MV-4-11 (cell line): ENCODE measurements at places on chromosomes 6 and 20.

GRCh38 chr6:168658059-168658458 is 217.1 kb downstream of the SMOC2 start:
- DNase-seq = no peak

GRCh38 chr6:161161889-161162624 is 111.8 kb downstream of the AGPAT4 start:
- DNase-seq = no peak

- DNase-seq = no peak
Observed at GRCh38 chr6:87873556-87873955, 171.5 kb upstream of the AKIRIN2 start.

DNA sequence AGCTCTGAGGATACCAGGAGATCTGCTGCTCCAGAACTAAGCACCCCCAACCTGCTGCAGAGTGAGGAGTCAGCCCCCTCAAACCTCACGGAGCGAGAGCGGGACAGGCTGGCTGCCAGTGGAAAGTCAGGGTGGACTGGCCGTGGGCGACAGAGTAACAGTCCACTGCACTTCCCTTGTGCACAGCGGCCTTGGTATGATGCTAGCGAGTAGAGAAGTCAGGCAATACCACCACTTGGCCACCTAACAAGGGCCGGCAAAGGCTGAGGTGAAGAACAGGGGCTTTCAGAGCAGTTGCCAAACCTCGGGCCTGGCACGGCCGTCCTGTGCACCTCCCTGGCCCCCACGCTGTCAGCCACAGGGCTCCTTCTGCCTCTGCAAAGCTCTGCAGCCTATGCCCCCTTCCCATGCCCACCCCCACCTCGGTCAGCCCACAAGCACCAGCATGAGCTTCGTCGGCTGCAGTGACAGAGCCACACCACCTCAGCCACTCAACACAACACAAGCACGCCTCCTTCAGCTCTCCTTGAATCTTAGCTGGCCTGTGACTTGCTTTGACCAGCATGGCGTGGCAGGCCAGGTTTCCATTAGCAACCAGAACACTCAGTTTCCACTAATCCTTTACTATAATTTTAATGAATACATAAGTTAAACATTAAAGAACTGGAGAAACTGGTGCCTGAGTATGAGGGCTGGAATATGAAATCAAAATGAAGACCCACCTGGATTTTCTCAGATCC is 127.6 kb upstream of the SNX9 start:
- DNase-seq = no peak

DNA sequence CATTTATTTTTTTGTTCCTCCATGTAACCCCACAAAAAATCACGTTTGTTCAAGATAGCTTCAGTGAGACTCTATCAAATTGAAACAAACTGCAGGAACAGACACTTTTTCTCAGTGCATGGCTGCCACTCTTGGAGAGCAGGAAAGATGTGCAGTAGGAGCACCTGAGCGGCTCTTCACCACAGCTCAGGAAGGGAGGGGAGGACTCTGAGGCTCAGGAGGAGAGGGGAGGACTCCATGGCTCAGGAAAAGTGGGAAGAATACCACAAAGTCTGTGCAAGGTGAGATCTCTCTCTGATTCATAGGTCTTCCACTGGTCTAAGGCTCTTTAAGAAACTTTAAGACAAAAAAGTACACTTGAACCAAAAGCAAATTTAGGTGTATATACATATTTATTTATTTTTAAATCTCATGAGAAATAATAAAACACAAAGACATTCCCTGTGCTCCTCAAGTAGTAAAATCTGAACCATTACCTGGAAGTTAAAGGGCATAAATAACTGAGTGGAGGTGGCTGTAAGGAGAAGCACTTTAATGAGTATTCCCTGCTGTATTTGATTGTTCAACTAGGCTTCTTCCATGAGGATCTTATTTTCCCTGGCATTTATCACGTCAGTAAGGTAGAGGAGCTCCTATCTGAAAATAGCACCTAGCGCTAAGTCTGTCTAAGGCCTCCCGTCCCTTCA is 69.2 kb upstream of the CCN6 start:
- no peak for DNase-seq

- no peak for DNase-seq
Observed at GRCh38 chr6:31187780-31188194, 17.3 kb upstream of the POU5F1 start.

- DNase-seq = no peak
Observed at GRCh38 chr6:36636687-36637418, 41.7 kb upstream of the CDKN1A start.

- no peak for DNase-seq
Observed at GRCh38 chr20:10741060-10741459, 67.3 kb upstream of the JAG1 start.

DNA sequence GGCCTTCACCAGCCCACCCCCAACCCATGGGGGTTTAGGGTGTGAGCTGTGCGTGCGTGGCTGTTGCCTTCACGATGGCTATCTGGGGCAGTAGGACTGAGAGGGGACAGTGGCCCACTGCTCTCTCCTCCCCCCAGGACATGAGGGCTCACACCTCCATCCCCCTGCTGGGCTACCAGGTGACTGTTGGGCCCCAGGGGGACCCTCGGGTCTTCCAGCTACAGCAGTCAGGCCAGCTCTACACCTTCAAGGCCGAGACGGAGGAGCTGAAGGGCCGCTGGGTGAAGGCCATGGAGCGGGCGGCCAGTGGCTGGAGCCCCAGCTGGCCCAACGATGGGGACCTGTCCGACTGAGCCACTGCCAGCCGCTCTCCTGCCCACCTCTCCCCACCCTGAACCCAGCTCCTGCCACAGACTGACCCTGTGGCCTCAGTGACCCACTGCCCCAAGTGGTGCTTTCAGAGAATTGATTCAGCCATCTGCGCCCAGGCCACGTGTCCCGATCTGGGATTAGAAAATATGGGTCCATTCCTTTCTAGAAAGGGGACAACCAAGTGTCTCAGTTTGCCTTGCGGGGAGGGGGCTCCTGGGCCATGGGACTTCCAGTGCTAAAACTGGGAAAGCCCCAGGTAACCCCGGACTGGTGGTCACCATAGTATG is 22.5 kb downstream of the FGD2 start:
- no peak for DNase-seq

DNA sequence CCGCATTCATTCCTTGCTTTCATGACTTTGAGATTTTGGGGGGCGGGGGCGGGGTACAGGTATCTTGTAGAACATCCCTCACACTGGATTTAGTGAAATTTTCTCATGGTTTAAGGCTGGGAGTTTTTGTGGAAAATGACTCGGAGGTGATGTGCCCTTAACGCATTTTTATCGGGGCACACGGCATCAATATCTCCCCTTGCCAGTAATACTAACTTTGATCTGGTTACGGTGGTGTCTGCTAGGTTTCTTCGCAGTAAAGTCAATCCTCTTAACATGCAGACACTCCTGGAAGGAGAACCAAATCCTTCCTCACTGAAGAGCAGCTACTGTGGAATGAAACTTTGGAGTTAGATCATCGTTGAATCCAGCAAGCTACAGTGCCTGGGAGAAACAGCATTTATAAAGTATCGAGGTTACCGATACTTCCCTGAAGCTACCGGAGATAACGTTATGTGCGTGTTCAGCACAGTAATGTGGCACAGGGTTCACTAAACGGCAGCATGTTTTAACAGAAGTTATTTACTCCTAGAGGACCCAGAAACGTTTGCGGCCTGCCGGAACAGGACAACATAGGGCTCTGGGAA is 1.2 kb upstream of the DYNLRB1 start:
- no peak for DNase-seq

- no peak for DNase-seq
Observed at GRCh38 chr6:11613336-11613735, 75.8 kb downstream of the TMEM170B start.

DNA sequence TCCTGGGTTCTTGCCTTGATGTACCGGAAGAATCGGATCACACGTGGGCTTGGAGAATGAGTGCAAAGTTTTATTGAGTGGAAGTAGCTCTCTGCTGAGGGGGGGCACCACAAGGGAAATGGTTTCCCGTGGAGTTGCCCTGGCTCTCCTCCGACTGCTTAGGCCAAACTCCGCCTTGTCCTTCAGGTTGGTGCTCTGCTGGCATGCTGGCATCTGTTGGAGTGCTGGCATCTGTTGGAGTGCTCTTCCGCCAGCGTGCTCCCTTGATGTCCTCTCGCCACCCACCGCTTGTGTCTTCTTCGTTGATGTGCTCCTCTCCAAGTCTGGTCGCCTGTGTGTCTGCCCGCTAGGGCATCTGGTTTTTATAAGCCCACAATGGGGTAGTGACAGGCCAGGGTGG is 317.1 kb upstream of the HSF2 start:
- DNase-seq = no peak

DNA sequence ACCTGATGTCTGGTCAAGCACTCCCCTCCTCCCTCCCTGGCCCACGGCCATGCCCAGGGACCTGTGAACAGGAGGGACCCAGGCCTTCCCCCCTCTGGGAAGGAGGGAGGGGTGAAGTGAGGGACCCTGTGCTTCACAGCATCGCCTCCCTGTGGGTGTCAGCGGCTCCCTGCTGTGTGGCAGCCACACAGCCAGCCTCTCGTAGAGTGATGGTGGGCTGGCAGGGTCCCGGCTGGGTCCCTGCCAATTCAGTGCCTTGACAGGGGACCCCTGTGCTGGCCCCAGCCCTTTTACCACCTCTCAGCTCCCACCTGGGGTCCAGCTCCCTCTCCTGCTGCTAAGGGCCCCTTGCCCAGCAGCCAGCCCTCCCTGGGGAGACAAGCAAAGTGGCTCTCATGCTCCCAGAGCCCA is 31.3 kb upstream of the GRM4 start:
- no peak for DNase-seq

DNA sequence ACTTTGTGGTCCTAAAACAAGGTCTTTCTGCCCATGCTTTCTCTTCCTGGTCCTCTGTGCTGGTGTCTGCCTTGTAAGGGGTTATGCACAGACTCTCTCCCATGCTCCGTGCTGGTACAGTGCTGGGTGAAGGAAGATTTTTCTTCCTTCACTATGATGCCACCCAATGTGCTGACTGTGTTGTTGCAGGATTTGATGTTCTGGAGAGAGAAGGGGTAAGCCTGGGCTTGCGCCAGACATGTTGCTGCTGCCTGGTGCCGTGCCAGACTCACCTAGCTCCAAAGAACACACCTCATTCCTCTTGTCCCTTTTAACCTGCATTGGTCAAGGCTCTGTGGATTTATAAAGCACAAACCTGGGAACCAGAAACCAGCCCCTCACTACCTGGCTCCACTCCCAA is 28.4 kb upstream of the ARMH2 start:
- no peak for DNase-seq

DNA sequence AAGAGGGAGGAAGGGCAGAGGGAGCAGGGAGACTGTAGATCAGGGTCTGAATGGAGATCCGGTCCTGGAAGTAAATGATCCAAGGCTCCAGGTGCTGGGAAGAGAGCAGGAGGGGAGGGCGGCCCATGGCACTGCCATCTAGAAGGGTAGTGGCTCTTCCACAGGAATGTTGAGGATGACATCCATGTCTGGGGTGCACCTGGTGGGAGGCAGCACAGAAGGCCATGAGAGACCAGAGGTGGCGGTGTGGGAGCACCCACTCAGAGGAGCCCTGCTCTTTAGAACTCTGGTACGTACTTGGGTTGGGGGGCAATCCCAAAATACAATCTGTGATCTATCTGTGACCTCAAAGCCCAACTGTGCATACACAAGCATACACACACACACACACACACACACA is 13.5 kb downstream of the DEFB132 start:
- no peak for DNase-seq

- no peak for DNase-seq
Observed at GRCh38 chr6:9518431-9518830, 896.4 kb downstream of the TFAP2A start.

DNA sequence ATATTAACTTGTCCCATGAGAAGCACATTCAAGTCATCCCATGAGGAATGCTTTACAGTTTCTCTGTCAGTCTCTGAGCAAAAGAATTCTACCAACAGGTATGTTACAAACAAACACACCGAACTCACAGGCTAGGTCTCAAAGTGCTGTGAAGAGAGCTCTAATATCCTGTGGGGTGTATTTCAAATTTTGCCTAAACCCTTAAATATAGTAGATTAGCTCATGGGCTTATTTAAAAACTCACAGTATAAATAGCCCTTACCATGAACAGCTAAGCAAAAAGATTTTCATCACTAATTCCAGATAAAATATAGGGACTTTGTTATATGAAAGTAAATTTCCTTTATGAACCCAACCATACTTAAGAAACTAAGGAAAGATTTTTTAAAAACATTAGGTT is 77.8 kb downstream of the FILIP1 start:
- no peak for DNase-seq

DNA sequence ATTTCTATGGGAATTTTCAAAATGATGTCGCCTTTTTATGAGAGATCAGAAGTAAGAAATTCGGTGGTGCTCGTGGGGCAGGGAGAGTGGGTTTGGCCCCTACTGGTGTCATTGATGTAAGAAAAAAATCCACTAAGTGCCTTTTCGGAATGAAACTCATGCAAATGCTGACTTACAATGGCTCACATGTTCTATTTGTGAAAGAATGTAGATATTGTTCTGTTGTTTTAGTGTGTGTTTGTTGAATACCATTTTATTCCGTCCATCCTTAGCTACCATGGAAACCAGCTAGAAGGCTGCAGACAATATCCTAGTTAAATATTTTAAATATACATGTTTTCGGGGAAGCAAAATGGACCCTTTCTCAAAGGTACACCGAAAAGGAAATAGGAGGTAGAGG is 304.9 kb downstream of the TAF4 start:
- no peak for DNase-seq

DNA sequence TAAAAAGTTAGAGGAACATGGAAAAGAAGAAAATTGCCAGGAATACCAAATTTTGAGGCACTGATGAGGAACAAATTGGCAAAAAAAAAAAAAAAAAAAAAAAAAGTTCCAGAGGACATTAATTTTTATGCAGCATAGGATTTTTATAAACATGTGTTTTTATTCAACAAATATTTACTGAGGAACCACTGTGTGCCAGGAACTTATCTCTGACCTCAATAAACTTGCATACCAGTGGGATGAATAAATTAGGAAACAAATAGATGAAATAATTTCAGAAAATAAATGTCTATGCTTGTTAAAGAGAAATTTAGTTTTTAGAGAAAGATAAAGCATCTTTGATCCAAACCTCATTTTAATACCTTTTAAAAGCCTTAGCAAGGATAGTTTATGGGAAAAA is 175.1 kb downstream of the PDE10A start:
- no peak for DNase-seq

- no peak for DNase-seq
Observed at GRCh38 chr20:2516399-2516798, 7.7 kb upstream of the ZNF343 start.

DNA sequence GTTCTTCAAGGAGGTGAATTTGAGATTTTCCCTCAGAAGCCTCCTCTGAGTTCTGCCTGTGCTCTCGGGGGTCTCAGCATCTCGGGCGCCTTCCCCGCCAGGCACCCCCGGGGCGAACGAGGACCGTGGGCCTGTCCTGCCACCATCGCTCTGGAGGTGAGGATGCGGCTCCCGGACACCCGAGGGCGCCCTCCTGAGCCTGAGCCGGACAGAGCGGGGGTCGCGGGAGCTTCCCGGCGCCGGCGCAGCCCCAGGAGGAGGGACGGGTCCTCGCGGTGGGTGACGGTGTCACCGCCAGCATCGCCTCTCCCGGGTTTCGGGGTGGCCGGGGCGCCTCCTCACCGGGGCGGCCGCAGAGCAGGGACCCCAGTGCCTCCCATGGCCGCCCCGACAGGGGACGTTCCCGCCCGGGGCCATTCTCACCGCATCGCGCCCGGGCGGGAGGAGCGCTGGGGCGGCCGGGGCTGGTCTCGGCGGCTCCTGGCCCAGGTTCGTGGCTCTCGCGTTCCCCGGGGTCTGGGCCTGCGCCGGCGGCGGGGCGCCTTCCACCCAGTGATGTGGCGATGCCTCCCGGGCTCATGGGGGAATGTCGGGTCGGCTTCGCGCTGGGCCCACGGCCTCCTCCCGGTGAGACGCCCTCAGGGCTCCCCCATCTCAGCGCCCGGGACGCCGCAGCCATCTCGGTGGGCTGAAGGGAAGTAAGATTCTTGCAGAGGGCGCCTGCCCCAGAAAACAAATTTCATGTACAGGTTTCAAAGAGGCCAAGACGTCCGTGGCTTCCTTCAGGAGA is 210.5 kb downstream of the ERMARD start:
- no peak for DNase-seq
